ENCODE measurements at places on chromosomes 11 and 22. TPM values are rescaled to one million over a fixed set of nuclear protein-coding genes. Genes with fewer than 3 reads are reported as not detected.

Gene MISFA
- total RNA-seq: 0.34 TPM

Gene CELSR1
- 0.15 TPM for total RNA-seq

Gene P2RY2
- 0.17 TPM for total RNA-seq

Gene OR2AT4
- total RNA-seq: not detected

Gene C22orf31
- total RNA-seq: not detected

Gene KIAA1671
- under 0.01 TPM for total RNA-seq

Gene RAPSN
- not detected for total RNA-seq

Gene SSTR3
- total RNA-seq: not detected

Gene IGLL1
- not detected for total RNA-seq

Gene OR8D1
- not detected for total RNA-seq

Gene RHOG
- 52.5 TPM for total RNA-seq

Gene C11orf87
- not detected for total RNA-seq

Gene ME3
- total RNA-seq: 38.9 TPM

Gene C2CD2L
- total RNA-seq: 6.1 TPM

Gene IRAG1
- total RNA-seq: 0.59 TPM

Gene NUP98
- total RNA-seq: 95.0 TPM

Gene FREY1
- total RNA-seq: 0.34 TPM

Gene COA4
- total RNA-seq: 141 TPM

Gene STX3
- 6.9 TPM for total RNA-seq

Gene GVQW3
- total RNA-seq: 0.45 TPM

Gene GLYAT
- not detected for total RNA-seq

Gene TSSK2
- total RNA-seq: not detected

Gene KDELR3
- 98.7 TPM for total RNA-seq

Gene YPEL1
- 1.3 TPM for total RNA-seq

Gene CALCB
- under 0.01 TPM for total RNA-seq

Gene GGT5
- 10.3 TPM for total RNA-seq

Gene TEX12
- total RNA-seq: not detected

Gene FDXACB1
- total RNA-seq: 3.4 TPM

Gene GAL
- 17.3 TPM for total RNA-seq

Gene TRPC6
- 1.5 TPM for total RNA-seq

Gene TMEM25
- 23.0 TPM for total RNA-seq

Gene RIN1
- total RNA-seq: 54.7 TPM

Gene ACR
- not detected for total RNA-seq

Gene SCGB1A1
- total RNA-seq: not detected

Gene TPBGL
- not detected for total RNA-seq

Gene UPK3A
- total RNA-seq: not detected

Gene KDM4D
- total RNA-seq: 2.1 TPM

Gene TEAD1
- 52.3 TPM for total RNA-seq

Gene MOV10L1
- total RNA-seq: 0.67 TPM

Gene CHADL
- total RNA-seq: 0.45 TPM
